Activated naive CD4-positive, alpha-beta T cell treated with anti-CD3 and anti-CD28 coated beads, Interleukin-2, amount 50 U/mL, for 16 hours (primary cell): ENCODE measurements at places on chromosomes 3 and 15.

GRCh38 chr3:10845839-10846656 lies 30.0 kb downstream of the SLC6A11 start:
- no peak for DNase-seq

DNA sequence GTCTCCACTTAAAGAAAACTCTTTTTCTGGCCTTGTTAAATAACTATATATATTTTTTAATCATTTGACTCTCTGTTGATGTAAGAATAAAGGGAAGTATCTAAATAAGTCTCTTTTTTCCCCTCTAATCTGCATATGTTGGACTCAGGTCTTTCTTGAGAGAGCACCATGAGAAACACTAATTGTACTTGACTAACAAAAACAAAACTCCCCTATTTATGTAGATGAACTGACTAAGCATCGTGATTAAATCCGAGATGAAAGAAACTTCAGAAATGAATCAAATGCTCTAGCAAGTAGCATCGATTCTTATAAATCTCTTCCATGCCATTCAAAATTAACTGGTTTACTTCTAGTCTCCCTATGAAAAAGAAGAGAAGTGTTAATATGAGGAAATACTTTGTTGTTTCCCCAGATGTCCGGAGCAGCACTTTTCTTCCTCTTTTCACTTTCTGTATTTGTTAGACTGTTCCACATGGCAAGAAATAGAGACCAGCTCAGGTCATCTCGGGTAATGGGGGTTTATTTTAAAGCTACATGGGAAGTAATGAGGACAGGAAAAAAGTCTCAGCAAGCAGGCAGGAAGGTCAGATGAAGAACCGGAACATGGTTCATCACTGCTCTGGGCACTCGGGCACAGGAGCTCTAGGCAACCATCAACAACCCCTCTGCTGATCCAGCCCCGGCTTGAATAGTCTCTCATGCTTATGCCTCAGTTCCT lies 288.3 kb downstream of the CNTN6 start:
- DNase-seq: no peak

DNA sequence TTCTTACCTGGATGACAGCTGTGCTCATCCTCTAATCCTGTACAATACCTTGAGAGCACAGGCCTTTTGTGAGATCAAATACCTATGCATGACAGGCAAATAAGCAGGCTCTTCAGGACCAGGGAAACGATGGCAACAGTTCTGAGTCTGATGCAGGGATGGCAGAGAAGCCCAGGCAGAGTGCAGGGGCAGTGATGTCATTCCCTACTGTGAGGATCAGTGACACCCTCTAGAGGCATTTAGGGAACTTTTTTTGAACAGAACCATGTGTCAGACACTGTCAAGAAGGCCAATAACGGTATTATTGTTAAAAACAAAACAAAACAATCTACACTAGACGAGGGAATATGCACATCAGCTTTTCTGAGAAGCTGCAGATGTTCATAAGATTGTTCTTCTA lies 314.8 kb upstream of the CTDSPL start:
- DNase-seq: no peak

DNA sequence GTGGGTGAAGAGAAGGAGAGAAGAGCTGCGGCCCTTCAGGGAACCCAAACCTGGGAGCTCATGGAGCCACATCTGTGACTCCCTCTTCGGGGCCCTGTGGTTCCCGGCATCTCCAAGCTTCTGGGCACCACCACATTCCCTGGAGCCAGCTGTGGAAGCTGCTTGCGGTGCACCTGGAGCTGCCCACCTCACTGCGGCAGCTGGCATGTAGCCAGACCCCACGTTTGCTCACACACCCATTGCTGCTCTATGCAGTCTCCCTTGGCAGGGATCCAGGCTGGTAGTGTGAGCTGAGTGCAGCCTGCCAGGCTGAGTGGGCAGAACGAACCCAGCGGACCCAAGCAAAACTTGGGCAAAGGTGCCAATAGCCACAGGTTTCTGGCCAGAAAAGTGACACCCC lies 16.8 kb upstream of the PLA2G4E start:
- DNase-seq: no peak

DNA sequence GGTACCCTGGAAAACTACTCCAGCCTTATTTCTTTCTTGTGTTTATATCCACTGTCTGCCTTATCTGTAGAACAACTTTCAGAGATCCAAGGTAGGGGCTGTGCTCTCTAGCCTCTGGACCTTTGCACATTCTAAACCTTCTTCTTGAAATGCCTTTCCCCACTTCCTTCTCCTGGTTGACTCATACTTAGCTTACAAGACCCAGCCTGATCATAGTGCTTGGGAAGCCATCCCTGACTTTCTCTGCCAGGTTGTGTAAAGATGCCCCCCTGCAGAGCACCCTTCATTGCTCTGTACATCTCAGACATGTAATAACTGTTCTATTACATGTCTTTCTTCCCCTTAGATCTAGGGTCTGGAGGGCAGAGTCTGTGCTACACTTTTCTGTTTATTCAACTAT lies 50.1 kb downstream of the PPM1L start:
- DNase-seq: no peak

- DNase-seq: peak; percentile 38
Measured at GRCh38 chr3:47512416-47513124, 942 bp downstream of the ELP6 start.

GRCh38 chr3:9750556-9751411 lies 1.0 kb downstream of the OGG1 start:
- no peak for DNase-seq
